Right atrium auricular region (tissue), 2 donors: ENCODE measurements at places on chromosomes 13 and 19.

- H3K4me3 ChIP-seq: peak overlapping the region; percentile 79
- no peaks in the 10 kb centered on the region for H3K4me1 ChIP-seq
- no peak for DNase-seq
- H3K36me3 ChIP-seq: peaks cover 9% of the 10 kb centered on the region
- no peak overlapping the region for H3K27ac ChIP-seq
- H3K27me3 ChIP-seq: no peaks in the 10 kb centered on the region
Observed at GRCh38 chr19:13906521-13906904, 512 bp downstream of the CC2D1A start.

GRCh38 chr13:21676611-21677021 is 5.7 kb downstream of the FGF9 start:
- H3K4me1 ChIP-seq: peaks cover 49% of the 10 kb centered on the region
- H3K4me3 ChIP-seq: no peak overlapping the region
- no peaks in the 10 kb centered on the region for H3K27me3 ChIP-seq
- no peaks in the 10 kb centered on the region for H3K36me3 ChIP-seq
- DNase-seq: no peak
- H3K27ac ChIP-seq: peak overlapping the region; percentile 13

GRCh38 chr13:75088915-75089314 is 393.1 kb downstream of the TBC1D4 start:
- no peak overlapping the region for H3K4me3 ChIP-seq
- H3K4me1 ChIP-seq: no peaks in the 10 kb centered on the region
- H3K27me3 ChIP-seq: no peaks in the 10 kb centered on the region
- H3K27ac ChIP-seq: no peak overlapping the region
- H3K36me3 ChIP-seq: no peaks in the 10 kb centered on the region

DNA sequence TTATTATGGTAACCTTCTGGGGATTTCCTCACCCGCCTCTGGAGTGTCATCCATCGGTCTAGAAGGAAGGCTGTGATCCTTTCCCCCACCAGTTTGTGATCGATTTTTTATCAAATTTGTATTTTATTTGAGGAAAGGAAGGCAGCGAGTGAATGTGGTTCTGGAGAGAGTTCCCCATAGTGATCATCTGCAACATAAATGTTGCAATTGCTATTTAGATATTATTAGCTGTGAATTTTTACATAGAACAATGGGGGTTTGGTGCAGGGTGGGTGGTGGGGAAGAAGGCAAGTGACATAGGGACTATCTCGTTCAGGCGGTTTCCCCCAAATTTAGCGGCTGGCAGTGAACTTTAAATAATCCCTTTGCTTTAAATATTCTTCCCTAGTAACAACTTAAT is 1.2 kb downstream of the CDK8 start:
- H3K36me3 ChIP-seq: no peaks in the 10 kb centered on the region
- H3K27me3 ChIP-seq: no peaks in the 10 kb centered on the region
- H3K4me1 ChIP-seq: peaks cover 24% of the 10 kb centered on the region
- no peak for DNase-seq
- H3K27ac ChIP-seq: peak overlapping the region; percentile 88

DNA sequence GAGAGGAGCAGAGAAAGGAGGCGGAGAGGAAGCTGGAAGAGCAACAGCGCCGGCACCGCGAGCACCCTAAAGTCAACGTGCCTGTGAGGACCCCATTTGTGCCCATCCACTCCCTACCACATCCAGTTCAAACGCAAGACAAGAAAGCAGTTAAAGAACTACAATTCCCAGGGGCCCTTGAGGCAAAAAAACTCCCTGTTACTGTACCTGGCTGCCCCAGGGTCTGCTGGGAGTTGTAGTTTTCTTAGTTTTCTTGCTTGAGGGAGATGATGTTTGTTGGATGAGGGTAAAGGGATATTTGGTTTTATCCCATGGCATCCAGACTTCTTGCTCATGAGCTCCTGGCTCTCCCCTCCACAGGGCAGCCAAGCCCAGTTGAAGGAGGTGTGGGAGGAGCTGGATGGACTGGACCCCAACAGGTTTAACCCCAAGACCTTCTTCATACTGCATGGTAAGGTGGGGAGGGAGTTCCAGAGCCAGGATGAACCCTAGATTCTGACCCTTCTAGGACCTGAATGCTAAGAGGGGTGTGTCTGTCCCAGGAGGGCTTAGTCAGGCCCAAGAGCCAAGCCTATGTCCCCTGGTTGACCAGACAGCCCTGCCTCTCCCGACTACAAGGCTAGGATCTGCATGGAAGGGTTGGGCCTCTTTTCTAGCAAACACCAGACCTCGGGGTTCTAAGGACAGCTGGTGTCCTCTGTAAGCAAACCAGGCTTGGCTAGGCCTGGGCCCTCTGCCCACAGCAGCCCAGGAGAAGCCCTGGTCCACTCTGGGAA is 13.2 kb downstream of the NUCB1 start:
- no peak overlapping the region for H3K27ac ChIP-seq
- H3K4me1 ChIP-seq: no peaks in the 10 kb centered on the region
- H3K4me3 ChIP-seq: no peak overlapping the region
- H3K27me3 ChIP-seq: no peaks in the 10 kb centered on the region
- no peak for DNase-seq

- H3K27me3 ChIP-seq: no peaks in the 10 kb centered on the region
- DNase-seq: no peak
- no peaks in the 10 kb centered on the region for H3K36me3 ChIP-seq
- no peak overlapping the region for H3K27ac ChIP-seq
Observed at GRCh38 chr13:43564952-43565351, 221.8 kb downstream of the ENOX1 start.

DNA sequence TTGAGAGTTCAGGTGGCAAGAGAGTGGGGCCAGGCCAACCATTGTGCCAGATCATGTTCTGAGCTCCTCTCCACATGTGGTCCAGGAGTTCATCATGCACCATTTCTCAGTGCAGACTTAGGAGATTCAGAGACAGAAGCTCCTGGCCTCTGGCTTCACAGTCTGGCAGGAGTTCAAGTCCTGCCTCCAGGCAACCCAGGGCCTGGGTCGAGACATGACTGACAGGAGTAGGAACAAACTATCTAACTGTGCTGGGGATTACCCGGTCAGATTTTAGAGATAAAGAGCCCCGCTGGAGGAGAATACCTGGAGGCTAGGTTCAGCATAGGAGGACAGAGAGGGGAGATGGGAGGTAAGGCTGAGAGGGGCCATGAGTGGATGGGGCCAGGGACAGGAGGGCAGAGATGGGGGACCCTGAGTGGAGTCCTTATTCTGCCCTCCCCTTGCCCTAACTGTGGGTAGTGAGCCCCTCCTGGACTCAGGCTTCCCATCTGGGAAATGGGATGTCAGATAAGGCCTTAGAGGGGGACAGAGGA is 906 bp upstream of the CYP4F11 start:
- no peaks in the 10 kb centered on the region for H3K36me3 ChIP-seq
- no peak for DNase-seq
- no peaks in the 10 kb centered on the region for H3K27me3 ChIP-seq
- H3K4me1 ChIP-seq: no peaks in the 10 kb centered on the region

- H3K36me3 ChIP-seq: no peaks in the 10 kb centered on the region
- H3K4me1 ChIP-seq: no peaks in the 10 kb centered on the region
- H3K4me3 ChIP-seq: no peak overlapping the region
- no peaks in the 10 kb centered on the region for H3K27me3 ChIP-seq
Observed at GRCh38 chr13:104936304-104936703, 1599.2 kb downstream of the EFNB2 start.

DNA sequence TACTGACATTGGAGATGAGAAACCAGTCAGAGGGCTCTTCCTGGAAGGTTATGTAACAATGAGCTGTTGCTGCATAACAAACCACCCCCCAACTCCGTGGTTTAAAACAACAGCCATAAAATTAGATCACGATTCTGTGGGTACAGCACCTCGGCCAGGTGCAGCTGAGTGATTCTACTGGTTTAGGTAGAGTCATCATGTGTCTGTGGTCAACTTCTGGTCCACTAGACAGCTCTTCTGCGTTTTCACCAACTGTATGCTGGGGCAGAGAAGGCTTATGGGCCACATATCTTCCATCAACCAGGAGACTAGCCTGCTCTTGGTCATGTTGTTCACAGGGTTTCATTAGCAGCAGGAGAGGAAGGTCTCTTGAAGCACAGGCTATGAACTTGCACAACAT is 585.5 kb downstream of the KCTD12 start:
- no peaks in the 10 kb centered on the region for H3K4me1 ChIP-seq
- no peak for DNase-seq
- H3K36me3 ChIP-seq: no peaks in the 10 kb centered on the region
- H3K4me3 ChIP-seq: no peak overlapping the region
- H3K27me3 ChIP-seq: no peaks in the 10 kb centered on the region

GRCh38 chr19:4016903-4017638 is 9.5 kb downstream of the PIAS4 start:
- peaks cover 31% of the 10 kb centered on the region for H3K36me3 ChIP-seq
- H3K4me3 ChIP-seq: no peak overlapping the region
- H3K27ac ChIP-seq: no peak overlapping the region
- no peak for DNase-seq
- no peaks in the 10 kb centered on the region for H3K27me3 ChIP-seq

DNA sequence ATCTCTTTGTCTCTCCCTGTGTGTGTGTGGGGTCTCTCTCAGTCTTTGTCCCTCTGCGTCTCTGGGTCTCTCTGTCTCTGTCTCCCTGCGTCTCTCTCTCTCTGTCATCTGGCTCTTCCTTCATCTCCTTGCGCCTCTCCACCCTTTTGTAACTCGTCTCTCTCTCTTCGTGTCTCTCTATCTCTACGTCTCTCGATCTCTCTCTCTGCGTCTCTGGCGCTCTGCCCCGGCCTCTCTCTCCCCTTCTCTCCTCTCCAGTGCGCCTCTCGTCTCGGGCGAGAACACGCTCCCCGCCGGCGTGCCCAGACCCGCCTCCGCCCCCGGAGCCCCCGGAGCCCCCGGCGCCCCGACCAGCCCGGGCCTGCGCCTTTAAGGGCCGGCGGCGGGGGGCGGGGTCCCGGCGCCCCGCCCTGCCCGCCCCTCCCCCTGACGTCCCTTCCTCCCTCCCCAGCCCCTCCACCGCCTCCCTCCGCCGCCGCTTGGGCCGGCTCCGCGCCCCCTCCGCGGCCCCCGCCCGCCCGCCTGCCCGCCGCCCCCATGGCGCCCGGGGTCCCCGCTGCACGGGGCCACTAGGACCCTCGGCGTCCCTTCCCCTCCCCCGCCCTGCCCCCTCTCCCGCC is at the start of gene MARK4:
Gene MARK4, plus strand, starts transcription at position 440 of the 620 bp plus-strand sequence. CDS start 318 bp downstream, outside the sequence.
- no peaks in the 10 kb centered on the region for H3K36me3 ChIP-seq
- H3K4me3 ChIP-seq: peak within 1 kb of the TSS; percentile 98
- H3K27me3 ChIP-seq: no peaks in the 10 kb centered on the region
- peak within 1 kb of the TSS; percentile 77 for H3K27ac ChIP-seq

DNA sequence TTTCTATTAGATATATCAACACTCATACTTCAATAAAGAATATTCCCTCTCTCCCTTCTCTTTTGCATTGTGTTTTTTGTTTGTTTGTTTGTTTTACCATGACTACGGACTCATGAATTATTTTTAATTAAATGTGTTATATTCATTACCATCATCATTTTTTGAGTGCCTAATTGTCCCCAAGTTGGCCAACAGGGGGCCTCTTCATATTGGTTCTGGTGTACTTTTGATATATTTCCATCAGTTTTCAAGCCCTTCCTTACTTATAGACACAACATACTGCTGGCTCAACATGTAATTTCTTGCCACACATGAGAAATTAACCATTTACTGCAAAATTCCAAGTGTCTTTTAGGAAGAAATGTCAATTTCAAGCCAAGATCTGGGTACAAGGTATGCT is 54.5 kb upstream of the GPC6 start:
- DNase-seq: no peak
- no peak overlapping the region for H3K27ac ChIP-seq
- H3K36me3 ChIP-seq: no peaks in the 10 kb centered on the region
- no peaks in the 10 kb centered on the region for H3K27me3 ChIP-seq

DNA sequence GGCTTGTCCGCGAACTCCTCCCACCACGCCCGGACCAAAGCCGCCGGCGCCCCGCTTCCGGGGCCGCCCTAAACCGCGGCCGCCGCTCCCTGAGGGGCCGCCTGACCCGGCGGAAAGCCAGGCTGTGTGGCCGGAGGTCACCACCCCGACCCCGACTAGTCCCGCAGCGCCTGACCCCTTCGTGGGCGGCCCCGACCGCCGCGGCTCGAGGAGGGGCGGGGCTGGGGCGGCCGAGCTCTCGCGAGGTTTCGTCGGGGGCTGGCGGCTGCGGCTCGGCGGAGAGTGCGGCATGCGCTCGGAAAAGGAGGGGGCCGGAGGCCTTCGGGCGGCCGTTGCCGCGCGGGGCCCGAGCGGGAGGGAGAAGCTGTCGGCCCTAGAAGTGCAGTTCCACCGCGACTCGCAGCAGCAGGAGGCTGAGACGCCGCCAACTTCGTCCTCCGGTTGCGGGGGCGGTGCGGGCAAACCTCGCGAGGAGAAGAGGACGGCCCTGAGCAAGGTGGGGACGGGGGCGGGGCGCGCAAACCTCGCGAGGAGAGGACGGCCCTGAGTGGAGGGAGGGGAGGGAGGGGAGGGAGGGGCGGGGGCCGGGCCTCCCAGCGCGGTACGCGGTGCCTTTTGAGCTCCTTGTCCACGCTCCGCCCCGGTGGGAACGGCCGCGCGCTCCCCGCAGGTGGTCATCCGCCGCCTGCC is at the start of gene UPF3A:
Gene UPF3A, plus strand, starts transcription at position 251 of the 690 bp plus-strand sequence. Its CDS starts 39 bp downstream, at position 290.
- H3K27me3 ChIP-seq: no peaks in the 10 kb centered on the region
- peaks cover under 1% of the 10 kb centered on the region for H3K36me3 ChIP-seq
- peaks cover 25% of the 10 kb centered on the region for H3K4me1 ChIP-seq
- H3K4me3 ChIP-seq: peak within 1 kb of the TSS; percentile 71
- H3K27ac ChIP-seq: peak within 1 kb of the TSS; percentile 99

- H3K27ac ChIP-seq: peak overlapping the region; percentile 52
- no peaks in the 10 kb centered on the region for H3K27me3 ChIP-seq
- no peaks in the 10 kb centered on the region for H3K4me1 ChIP-seq
- no peak for DNase-seq
- no peaks in the 10 kb centered on the region for H3K36me3 ChIP-seq
Observed at GRCh38 chr13:77919921-77920294, 1.3 kb upstream of the EDNRB start.

DNA sequence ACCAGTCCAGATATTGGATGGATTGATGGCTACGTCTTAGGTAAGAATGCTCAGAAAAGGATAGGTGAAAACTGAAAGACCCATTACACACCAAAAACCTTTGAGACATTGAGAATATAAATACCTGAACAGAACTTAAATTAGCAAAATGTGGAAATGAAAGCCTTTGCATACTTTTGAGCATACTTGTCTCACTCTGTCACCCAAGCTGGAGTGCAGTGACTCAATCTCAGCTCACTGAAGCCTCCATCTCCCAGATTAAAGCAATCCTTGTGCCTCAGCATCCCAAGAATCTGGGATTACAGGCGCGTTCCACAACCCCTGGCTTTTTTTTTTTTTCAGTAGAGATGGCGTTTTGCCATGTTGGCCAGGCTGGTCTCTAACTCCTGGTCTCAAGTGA is 695.3 kb downstream of the DACH1 start:
- H3K4me1 ChIP-seq: no peaks in the 10 kb centered on the region
- H3K36me3 ChIP-seq: no peaks in the 10 kb centered on the region
- no peaks in the 10 kb centered on the region for H3K27me3 ChIP-seq
- no peak overlapping the region for H3K27ac ChIP-seq
- no peak overlapping the region for H3K4me3 ChIP-seq
- no peak for DNase-seq
